ENCODE measurements at places on chromosomes 1 and 21.

GRCh38 chr21:14312871-14313270 is 70.1 kb downstream of the HSPA13 start:
- DNase-seq: no peak

- DNase-seq: no peak
Measured at GRCh38 chr21:42513151-42513984, at the start of gene SLC37A1. Gene SLC37A1 (plus strand): TSS chr21:42513852. CDS start chr21:42518455, 4,603 bp downstream.

GRCh38 chr1:204198348-204199340 is 2.4 kb upstream of the KISS1 start:
- DNase-seq: peak; percentile 59

DNA sequence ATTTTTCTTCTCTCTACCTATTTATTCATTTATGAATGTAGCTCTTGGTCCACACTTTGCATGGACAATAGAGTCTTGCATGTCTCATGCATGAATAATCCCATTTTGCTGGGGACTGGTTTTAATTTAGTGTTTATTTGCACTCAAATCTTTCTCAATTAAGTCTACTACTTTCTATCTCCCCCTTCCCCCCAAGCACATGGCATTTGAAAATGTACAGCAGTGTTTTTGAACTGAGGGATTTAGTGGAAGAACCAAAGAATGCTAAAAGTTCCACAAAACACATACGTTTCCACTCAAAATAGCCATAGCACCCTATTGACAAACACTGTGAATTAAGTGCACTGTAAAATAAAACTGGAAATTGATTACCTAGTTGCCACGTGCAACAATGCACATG is 119.5 kb upstream of the USH2A start:
- DNase-seq: no peak

DNA sequence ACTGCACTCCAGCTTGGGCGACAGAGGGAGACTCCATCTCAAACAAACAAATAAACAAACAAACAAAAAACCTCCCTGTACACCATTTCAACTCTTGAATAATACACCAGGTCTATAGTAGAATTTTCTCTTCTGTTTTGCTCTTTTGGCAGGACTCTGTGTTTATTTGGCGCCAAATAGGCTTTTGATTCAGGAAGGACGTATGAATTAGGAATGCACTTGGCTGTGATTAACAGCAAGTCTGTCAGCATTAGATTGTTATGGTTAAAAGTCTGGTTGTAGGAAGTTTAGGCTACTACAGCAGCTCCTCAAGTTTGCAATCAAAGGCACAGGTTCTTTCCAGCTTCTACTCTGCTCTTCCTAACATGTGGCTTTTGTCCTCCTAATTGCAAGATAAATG is 113.8 kb upstream of the KCNK1 start:
- no peak for DNase-seq

DNA sequence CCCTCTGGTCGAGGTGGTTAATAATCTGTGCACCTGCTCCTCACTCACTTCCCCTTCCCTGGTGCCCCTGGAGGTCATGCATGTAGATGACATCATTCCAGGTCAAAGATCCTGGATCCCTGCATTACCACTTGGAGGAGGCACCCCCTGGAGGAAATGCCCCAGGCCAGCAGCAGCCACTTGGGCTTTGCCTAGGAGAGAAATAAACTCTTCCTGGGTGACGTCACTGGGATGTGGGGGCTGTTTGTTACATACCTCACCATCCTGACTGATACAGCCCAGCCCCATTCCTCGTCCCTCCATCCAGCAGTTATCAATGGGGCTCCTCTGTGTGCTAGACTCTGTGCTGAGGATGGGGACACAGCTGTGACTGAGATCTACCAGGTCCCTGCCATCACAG is 433.6 kb downstream of the PTPRU start:
- DNase-seq: no peak

GRCh38 chr1:160256396-160257046 is 5.8 kb downstream of the DCAF8 start:
- DNase-seq: no peak

GRCh38 chr1:21663248-21663950 is 5.8 kb downstream of the RAP1GAP start:
- DNase-seq: no peak

DNA sequence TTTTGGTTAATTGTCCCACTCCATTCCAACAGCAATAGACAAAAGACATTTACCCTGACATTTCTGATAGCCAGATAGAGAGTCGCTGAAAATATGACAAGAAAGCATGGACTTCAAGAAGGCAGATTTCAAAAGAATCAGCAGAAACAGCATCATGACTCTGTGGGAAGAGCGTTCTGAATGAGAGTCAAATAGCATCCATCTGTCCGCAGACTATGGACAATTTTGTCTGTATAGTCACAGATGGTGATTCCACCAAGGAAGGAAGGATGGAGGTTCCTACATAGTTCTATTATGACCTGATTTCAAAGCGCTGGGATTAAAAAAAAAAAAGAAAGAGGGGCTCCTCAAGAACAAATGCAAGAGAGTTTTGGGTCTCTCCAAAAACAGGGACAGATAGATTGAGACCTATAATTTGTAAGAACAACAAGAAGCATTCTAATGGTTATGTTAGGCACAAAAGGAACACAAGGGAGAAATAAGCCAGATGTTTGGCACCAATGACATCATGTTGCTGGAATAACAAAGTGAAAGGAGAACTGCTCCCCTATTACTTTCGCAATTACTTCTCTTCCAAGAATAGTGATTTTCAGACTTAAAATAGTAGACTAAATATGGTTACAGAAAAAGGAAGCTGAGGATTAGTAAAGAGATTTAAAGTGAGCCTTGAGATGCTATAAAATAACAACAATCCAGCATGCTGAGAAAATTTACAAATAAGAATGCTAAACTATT is 28.5 kb downstream of the NIBAN1 start:
- DNase-seq: no peak

DNA sequence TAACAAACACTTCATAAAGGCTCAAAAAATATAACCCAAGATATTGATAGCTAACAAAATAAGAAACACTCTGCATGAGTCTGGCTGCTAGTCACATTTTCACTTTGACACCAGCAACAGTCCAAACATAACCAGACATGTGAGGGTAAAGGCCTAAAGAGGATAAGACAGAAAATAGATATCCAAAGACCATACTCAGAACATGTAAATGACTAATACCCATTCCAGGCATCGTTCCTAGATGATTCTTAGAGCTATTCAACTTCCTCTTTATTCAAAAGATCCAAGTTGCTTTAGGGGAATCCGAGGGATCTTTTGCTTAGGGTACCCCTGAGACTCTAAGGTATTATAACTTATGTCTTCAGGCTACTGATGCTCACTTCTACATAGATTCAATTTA is 5.1 kb downstream of the COL24A1 start:
- no peak for DNase-seq

DNA sequence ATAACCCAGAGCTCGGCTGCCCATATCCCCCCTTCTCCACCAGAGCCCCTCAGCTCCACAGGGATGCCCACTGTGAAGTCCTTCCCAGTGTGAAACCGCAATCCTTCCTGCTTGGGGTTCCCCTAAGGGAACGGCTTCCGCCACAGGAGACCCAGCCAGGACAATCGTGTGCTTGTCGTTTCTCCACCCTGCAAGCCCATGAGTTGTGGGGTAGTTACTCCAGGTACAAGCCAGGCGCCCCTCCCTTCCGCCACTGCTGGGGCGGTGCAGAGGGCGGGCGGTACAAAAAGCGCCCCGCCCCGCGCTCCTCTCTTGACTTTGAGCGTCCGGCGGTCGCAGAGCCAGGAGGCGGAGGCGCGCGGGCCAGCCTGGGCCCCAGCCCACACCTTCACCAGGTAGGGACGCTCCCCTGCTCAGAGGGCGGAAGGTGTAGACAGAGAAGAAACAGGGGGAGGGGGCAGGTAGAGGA is at the start of gene TINAGL1:
Gene TINAGL1, plus strand, starts transcription at position 315 of the 469 bp plus-strand sequence. CDS start 634 bp downstream, outside the sequence.
- DNase-seq: peak; percentile 77

GRCh38 chr1:111821121-111821745 is 65.5 kb downstream of the DDX20 start:
- no peak for DNase-seq

GRCh38 chr21:38013741-38014140 is 97.5 kb upstream of the KCNJ6 start:
- DNase-seq: no peak

DNA sequence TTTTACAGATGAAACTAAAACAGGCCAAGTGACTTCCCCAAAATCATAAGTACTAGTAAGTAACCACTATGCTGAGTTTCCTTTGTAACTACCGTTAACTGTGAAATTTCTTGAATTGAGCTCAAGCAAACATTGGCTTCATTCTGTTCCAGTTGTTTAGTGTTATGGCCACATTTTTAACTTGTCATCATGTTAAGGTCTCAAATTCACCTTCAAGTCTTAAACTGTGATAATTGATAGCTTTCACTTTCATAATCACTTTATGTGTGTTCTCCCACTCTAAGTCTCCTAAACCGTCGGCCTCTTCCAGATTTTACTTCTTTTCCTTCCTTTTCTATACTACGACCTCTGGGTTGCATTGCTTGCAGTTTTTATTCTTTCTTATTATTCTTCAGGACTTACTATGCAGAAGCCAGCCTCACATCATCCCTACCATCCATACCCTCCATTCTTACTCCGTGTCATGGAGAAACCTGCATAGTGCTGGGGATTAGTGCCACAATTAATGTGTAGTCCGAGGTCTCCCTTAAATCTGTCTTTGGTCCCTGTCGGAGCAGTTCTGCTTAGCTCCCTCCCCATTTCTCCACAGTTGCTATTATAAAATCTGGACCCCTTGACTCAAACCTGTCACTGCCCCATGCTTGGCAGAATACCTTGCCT is 5.8 kb downstream of the KIF1B start:
- no peak for DNase-seq

GRCh38 chr1:86477256-86477655 is 8.5 kb downstream of the CLCA1 start:
- no peak for DNase-seq

DNA sequence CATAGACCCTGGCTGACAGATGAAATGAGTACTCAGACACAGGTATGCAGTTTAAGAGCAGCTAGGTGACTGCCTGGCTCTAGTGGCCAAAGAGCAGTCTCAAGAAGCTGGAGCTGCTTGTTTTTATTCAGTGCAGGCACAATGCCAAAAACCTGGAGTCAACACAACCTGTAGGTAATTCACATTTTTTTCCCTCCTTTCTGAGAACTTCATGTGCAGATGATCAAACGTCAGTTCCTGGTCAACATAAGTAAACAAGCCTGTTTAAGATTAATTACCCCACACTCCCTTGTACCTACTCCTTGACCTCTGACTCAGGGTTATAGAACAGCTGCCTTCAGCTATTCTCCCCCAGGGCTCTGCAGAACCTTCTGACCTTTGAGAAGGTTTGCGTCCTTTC is 17.3 kb upstream of the ACADM start:
- no peak for DNase-seq

GRCh38 chr1:147046189-147046862 is 108.2 kb downstream of the NBPF12 start:
- DNase-seq: no peak

DNA sequence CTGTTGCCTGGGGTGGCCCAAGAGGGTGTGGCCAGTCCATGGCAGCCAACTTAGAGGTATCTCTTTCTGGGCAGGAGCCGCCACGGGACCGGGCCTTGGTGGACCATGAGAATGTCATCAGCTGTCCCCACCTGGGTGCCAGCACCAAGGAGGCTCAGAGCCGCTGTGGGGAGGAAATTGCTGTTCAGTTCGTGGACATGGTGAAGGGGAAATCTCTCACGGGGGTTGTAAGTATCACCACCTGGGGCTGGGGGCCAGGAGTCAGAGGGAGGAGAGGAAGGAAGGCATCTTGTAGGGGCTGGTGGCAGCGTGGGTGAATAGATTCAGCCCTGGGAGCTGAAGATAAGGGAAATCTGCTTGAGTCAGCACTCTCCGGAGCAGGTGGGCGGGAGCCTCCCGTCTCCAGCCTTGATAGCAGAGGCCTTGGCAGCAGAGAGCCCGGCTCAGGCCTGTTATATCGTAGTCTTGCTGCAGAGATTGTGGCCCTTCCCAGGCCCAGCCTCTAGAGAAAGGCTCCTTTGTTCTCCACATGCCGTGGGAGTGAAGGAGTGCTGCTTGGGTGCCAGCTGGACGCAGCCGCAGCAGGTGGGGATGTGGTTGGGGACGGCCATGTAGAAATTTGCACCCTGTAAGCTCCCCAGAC is 25.4 kb downstream of the PHGDH start:
- no peak for DNase-seq

- no peak for DNase-seq
Measured at GRCh38 chr1:23616292-23616824, 57.1 kb upstream of the ID3 start.

GRCh38 chr21:17911628-17912027 is 92.5 kb upstream of the C21orf91 start:
- no peak for DNase-seq

DNA sequence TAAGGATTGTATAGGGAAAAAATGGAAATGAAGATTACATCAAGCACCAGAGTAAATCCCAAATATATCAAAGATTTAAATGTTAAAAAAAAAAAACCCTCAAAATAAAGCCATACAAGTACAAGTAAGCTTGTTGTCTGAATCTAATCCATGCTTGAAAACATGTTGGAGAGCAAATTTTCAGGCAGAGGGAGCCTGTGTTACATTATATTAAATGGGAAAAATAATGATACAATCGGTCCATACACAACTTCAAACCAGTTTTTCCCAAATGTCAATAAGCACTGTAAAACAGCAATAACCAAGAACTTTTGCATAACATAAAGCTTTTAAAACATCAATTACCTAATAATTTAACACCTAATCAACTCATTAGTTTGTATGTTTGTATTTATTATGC is 949.4 kb upstream of the ADGRL4 start:
- DNase-seq: no peak

DNA sequence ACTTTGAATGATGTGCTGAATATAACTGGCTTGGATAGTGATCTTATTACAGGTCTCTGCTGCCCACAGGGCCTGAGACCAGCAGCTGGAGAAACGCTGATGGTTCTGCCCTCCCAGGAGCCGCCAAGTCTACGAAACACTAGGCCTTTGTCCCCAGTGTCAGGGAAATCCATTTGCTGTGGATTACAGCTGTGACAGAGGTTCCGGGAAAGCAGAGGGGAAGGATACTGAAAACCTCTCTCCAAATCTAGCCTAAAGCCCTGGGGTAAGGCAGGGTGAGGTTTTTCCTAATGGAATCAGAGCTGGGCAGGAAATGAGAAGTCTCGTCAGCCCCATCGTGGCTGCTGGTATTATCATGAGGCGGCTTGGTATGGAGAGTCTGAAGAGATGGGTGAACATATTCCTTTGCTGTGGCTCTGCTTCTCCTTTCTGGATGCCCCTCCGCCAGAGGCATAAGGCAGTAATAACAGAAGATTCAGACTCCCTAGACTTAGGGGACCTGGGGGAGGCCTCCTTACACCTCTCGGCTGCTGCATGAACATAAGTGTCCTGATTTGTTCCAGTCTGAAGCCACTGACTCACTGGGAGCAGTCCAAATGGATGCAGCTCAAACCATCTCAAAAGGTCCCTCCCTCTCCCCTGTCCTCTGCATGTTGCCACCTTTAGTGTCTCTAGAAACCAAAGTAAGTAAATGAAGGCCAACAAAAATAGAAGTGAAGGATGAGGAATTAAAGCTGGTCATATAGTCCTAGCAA is 48.1 kb downstream of the PHC2 start:
- no peak for DNase-seq

DNA sequence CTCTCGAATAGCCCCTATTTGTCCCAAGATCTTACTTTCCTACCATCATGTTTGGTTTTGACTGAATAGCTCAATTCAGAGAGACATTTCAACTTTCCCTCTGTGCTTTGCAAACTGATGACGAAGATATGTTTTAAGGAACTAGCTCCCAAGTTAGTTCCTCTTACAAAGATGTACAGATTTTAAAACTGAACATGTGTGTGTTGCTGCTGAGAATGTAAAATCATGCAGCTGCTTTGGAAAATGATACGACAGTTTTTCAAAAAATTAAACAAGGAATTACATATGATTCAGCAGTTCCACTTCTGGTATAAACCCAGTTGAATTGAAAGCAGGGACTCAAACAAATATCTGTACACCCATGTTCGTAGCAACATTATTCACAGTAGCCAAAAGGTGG is 33.6 kb downstream of the KIF26B start:
- DNase-seq: no peak

All from HCT116 (cell line).